ENCODE measurements at places on chromosomes 3 and 15.

- DNase-seq, result no peak
These were observed 494.3 kb downstream of the SQOR start for GRCh38 chr15:46129145-46129544.

DNA sequence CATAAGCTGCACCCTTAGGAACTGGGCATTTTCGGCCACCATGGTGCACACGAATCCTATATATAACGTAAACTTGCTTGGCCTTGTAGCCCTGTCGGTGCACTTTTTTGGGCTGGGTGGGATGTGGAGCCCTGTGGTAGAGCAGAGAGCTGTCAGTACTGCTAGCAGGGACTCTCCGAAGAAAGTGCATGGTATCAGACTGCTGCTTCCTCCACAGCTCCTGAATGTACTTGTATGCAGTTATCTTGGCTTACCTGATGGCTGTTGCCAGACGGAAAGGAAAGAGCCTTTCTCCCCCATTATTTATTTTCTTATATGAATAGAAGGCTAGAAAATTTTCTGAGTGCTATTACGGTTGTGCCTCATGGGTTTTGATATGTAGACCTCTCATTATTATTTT, 8.4 kb downstream of the GALK2 start:
- DNase-seq, result no peak

DNA sequence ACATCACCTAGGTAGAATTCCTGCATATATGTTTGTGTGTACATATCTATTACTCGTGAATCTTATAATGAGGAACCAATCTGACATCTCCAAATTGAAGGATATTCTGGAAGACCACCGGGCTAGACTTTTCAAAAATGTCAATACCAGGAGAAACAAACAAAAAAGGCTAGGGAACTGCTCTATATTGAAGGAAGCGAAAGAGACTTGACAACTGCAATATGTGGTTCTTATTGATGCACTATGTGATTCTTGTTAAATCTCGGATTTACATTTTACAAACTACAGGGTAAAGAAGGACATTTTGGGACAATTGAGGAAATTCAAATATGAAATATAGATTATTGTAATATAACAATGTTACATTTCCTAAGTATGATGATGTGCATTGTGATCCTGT, 137.5 kb upstream of the CCDC54 start:
- DNase-seq, result no peak

- DNase-seq, result no peak
These were observed 94.9 kb downstream of the PCSK6 start for GRCh38 chr15:101394654-101395053.

GRCh38 chr15:74291101-74292071, 55.3 kb downstream of the CCDC33 start:
- peak; percentile 25 for DNase-seq

DNA sequence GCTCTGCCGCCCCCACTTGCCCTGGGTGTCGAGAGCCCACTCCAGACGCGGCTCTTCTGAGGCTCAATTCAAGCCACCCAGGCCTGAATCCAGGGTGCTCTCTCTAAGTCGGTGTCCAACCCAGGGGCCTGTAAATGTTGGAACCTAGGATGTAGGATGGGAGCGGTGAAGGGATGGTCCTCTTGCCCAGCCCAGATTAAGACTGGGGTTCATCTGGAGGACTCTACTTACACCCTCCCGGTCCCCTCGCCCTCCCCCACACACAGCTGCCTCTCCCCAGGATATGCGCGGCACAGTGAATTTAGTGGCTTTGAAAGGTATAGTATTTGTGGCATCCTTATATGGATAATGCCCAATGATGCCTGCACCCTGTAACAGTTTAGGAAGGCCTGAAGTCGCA, 822 bp upstream of the FBN1 start:
- DNase-seq, result no peak

DNA sequence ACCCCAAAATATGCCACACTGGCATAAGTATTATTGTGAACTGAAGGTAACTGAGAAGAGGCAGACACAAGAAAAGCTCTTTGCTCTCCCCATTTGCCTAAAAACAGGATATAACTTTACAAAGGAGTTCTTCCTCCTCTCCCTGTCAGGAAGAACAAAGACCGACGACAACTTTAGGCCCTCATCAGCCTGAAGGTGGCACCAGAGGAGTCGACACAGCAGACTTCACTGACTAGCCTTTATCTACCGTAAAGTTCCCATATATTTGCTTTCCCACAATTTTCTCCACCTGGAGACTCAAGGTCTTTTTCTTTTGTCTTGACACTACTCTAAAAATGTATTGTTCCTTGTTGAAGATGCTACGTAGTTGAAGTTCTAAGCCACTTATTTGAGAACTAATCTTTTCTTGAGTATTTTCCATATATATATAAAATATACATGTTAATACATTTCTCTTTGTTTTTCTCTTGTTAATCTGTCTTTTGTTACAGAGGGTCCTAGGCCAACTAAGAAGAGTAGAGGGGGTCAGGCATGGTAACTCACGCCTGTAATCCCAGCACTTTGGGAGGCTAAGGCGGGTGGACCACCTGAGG, 16.2 kb upstream of the XIRP1 start:
- DNase-seq, result no peak

GRCh38 chr3:56125358-56126005, 342.8 kb downstream of the ERC2 start:
- DNase-seq, result no peak

DNA sequence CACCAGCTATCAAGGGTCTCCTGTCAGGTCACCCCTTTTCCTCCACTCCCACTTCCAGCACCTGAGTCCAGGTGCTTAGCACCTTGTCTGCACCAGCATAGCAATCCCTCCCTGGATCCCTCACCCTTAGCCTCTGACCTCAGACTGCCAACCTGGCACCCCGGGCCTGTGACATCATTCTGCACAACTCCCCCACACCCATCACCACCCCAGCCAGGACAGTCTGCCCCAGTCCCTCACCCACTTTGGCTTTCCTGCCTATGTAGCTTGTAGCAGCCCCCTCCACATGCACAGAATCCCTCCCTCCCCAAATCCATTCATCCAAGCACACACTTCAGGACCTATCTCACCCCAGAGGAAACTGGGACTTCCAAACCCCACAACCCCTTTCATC, 819 bp upstream of the PLXNB1 start:
- DNase-seq, result no peak

DNA sequence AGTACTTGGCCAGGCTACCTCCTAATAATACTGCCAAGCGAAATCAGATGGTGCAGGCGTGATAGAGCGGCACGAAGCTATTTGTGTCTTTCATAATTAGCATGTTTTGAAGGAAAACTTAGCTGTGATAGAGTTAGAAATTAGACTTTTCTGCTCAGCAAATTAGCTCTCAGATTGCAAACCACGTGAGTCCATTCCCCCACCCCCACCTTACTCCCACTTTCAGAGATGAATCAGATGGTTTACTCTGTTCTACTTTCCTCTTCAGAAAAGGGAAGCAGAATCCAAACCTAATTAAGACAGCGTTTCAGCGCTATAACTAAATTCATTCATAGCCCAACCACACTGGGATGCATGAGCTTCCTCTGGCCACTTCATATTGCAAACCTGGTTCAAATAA, 214.6 kb downstream of the SLCO3A1 start:
- no peak for DNase-seq
